Tibial artery (tissue), 4 donors: ENCODE measurements at places on chromosomes 5 and 9.

DNA sequence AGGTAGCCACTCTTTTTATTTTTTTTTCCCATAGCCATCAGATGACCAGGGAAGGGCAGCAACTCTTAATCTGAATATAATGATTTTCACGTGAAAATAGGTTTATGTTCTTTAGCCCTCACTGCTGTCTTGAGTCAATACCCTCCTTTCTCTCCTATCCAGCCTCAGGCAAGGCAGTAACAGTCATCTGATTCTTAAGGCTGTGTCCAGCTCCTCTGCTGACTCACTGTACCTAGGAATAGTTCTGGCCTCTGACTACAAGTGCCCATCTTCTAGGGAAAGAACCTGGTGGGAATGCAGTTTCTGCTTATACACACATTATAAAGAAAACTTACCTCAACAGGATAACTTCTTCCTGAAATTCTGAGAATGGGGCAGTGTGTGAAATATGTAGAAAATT, 30.7 kb downstream of the DHX29 start:
- DNase-seq, result no peak

DNA sequence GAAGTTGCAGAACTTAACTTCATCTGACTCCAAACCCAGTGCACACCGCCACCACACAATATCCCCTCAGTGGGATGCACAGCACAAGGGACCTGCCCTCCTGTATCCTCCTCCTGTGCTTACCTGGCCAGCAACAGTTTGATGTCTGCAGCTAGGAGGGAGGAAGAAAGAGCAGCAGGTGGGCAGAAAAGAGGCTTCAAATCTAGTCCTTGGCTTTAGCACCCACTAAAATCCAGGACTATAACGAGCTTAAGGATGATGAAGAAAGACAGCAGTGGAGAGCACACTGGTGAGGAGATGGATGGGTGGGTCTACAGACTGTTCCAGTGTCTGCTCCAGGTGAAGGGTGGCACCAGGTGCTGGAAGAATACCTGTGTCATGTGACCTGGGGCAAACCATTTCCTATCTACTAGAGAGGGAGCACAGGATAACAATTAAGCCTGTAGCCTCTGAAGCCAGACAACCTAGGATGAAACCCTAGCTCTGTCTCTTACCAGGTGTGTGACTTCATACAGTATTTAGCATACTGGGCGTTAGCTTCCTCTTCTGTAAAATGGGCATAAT, 100.0 kb downstream of the SH3TC2 start:
- no peak for DNase-seq

GRCh38 chr5:59917121-59917520, 23.6 kb upstream of the PDE4D start:
- no peak for DNase-seq

DNA sequence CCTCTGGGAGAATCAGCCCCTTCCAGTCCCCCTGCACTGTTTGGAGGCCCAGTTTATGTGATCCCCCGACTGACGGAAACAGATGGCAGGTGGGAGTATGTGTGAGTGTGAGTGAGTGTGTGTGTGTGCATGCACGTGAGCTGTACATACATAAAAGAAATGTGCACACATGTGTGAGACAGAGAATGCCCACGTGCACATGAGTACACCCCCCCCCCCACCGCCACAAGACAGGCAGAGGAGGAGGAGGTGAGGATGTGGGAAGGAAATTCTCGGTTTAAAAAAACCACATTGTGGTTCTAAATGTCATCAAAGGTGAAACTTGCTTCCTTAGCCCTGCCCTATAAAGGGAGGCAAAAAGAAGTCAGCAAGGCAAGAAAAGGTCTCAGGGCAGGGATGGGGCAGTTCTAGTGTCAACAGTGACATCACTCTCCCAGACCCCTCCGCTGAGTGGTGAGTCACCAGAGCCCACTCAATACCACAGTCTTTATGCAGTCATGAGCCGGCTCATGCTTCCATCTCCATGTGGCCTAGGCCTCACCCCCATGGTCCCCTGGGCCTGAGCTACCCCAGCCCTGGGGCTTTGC, 79.2 kb upstream of the HSPA9 start:
- DNase-seq, result no peak

GRCh38 chr5:40569546-40570270, 110.0 kb upstream of the PTGER4 start:
- DNase-seq, result no peak

DNA sequence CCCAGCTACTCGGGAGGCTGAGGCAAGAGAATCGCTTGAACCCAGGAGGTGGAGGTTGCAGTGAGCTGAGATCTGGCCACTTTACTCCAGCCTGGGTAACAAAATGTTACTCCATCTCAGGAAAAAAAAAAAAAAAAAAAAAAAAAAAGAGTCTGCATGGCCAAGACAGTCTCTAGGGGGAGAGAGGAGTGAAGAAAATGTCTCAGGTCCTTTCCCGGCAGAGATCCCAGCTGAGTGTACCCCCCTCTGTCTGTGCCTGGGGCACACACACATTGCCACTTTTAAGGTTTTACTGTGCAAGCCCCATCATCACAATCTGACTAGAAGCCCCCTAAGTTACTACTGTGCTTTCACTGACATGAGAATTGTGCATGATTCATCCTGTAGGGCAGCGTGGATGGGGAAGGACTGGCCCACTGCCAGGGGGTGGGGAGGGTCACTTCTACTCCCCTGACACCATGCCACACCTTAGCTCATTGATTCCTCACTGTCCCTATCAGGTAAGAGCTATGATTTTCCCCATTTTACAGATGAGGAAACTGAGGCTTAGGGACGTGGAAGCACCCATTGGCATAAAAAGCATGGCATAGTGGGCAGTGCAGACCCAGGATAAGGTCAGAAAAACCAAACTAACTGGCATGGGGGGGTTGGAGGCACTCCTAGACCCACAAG, 102.3 kb upstream of the LARP1 start:
- DNase-seq, result no peak

DNA sequence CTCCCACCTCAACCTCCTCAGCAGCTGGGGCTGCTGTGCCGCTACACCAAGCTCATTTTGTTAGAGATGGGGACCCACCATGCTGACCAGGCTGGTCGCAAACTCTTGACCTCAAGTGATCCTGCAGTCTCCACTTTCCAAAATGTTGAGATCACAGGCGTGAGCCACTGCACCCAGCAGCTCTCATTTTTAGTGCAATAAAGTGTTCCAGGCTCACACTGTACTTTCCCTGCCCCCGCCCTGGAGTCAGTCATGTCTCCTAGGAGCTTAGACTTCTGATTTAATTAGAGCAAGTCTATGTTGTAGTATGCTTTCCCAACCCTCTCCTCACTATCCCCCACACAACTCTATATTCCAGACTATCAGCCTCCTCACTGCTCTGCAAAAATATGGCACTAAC, 238.0 kb upstream of the ACTBL2 start:
- DNase-seq, result no peak

GRCh38 chr5:53429706-53430105, 50.7 kb upstream of the FST start:
- no peak for DNase-seq

DNA sequence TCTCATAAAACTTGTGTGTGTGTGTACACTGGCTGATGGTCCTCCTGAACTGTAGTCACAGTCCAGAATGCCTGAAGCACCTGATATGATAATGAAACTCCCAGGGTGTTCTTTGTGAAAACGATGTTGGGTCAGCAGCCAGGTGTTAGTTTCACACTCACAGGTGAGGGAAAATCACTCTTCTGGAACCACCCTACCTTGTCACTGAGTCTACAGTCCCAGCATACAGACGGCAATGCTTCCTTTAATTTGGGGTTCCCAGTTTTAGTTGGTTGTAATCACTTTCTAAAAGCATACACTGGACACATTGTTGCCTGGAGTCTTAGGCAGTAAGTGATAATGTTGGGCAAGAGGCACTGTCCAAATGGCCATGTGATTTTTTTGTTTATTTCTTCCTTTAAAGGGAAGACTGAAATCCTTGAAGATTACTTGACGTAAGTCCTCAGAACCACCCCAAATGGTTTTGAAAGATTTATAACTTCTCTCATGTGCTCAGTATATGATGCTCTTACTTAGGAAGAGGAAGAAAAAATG, 18.2 kb upstream of the MGAT1 start:
- DNase-seq, result peak; percentile 37

DNA sequence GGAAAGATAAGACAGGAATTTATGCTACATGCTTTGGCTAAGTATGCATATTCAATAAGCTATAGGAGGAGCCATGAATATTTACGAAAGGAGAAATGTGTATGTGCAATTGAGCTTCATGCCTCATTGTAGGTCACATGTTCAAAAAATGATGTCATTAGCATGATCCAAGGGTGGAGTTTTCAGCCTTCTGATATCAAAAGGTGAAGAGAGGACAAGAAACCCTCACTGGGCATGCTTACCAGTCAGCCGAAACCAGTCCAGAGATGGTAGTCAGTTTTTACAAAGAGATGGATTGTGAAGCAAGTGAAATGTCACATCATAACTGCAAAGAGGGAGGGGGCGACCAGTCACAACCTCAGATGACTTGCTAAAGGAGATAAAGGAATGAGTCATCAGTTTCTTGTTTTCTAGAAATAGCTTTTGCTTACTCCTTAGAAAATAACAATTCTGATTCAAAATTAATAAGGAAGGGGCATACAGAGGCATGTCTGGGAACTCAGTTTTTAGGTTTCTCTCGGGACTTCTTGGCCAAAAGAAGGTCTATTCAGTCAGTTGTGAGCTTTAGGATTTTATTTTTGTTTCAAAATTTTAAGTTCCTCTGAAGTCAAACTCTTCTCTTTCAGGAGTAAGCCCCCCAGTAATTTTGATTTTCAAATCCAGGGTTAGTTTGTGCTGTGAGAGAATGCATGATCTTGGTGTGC, 1067.8 kb upstream of the EDIL3 start:
- DNase-seq, result no peak

DNA sequence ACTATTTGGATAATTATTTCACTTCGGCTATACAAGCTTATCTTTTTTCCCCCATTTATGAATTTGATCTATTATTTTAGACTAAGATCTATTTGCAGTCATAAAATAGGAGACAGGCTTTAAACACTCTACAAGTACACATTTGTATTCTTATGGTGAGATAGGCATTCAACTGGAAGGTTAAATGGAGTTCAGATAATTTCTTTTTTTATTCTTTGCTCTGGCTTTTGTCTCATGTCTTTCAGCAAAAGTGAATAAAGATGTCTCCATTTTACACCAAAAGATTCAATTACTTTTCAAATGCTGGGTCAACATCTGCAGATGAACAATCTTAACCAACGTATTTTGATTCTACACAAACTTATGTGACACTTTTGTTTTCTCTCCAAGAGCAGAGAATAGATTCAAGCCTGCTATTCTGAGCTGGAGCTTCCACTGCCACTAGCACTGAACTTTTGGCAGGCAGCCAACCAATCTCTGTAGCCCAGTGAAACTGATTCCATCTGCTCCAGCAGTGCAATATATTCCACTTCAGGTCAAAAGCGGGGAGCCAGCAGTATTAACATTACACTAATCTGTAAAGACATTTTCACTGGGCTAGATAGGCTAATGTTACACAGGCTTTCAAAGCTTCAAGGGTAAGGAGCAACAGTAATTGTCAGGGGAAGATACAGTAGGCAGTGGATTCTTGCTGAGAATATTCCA, 452.0 kb upstream of the ZNF608 start:
- peak; percentile 54 for DNase-seq

- DNase-seq, result no peak
These were observed 106.0 kb downstream of the EHMT1 start for GRCh38 chr9:137724818-137725240.

DNA sequence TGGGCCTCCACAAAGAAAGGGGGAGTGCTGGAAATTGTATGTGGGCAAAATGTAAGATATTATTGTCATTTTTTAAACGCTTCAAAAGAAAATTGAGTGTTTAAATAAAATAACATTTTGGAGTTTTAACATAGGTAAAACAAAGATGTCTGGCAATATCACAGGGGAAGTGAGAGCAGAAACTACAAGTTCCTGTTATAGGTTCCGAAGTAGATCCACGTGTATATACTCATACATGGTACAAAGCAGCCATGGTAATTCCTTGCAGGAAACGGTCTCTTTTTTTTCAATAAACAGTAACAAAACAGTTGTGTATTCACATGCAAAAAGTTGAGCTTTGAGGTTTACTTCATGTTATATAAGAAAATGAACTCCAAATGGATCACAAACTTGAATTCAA, 78.4 kb downstream of the MTRR start:
- DNase-seq, result no peak

DNA sequence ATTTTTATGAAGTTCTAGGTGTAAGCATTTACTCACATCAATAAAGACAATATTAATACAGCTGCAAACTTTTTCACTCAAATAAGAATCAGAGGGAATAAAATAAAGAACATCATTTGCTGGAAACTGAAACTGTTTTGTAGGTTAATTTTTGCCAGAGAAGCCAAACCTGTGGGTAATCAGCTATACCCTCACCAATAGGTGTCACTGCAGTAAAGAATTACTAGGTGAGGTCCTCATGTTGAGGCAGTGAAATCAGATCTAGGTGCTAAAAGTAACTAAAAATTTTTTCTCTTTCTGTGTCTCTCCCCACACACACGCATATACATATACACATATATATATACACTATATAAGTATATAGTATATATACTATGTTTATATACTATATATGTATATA, 1016.3 kb upstream of the SEMA6A start:
- no peak for DNase-seq

GRCh38 chr9:130772185-130772584, 62.9 kb upstream of the ABL1 start:
- DNase-seq, result no peak

GRCh38 chr5:105868038-105868780, 1802.5 kb downstream of the EFNA5 start:
- DNase-seq, result no peak
